Epithelial cell of esophagus (primary cell): ENCODE measurements at places on chromosomes 5 and 9.

DNA sequence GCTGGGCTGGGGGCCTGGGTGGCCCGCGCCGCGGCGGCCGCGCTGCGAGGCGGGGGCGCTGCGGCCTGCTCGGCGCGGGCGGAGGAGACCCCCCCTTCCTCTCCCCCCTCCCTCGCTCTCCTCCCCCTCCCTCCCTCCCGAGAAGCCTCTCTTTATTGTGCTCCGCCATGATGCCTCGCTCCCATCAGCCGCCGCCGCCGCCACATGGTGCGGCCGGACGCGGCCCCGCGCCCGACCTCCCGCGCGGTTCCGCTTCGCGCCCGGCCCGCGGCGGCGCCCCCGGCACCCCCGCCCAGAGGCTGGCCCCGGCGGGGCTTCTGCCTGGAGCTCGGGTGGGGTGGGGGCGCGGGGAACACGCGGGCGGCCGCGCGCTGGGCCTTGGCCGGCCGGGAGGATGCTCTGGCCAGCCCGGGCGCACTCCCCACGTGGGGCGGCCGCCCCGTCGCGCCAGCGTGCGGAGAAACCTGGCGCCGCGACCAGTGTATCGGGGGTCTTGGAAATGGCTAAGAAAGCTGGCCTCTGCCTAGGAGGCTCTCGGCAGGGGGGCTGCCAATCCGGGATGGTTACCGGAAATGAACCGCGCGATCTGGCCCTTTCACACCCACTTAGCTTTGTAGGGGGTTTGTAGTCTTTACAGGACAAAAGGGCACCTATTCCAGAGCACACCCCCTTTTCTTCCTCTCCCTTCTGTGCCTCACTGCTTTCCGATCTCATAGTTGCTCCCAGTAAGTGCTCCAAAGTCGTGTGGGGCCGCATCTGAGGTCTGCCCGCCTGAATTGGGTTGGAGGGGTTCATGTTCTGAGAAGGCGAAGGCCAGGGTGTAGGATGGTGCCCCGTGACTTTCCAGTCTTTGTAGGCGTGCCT is 1.0 kb downstream of the SET start:
- DNase-seq, result peak; percentile 33

DNA sequence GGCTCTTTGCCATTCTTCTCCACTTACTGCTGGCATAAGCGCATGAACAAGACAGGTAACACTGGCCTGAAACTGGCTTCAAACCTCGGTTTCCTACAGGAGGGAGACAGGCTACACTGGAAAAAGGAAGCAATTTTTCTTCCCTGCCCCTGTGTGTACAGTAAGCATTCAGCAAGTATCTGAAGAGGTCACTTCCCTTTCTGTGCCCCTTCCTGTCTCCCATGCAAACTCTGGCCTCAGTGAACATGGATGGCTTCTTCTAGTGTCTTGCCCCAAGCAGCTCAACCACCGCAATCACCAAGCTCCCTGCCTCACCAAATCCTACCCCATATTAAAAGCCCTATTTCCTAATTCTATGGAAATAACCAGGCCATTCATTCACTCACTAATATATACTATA is 42.4 kb downstream of the SERINC5 start:
- no peak for DNase-seq

- DNase-seq, result no peak
Observed at GRCh38 chr5:81922854-81923279, 49.0 kb upstream of the ATG10 start.

DNA sequence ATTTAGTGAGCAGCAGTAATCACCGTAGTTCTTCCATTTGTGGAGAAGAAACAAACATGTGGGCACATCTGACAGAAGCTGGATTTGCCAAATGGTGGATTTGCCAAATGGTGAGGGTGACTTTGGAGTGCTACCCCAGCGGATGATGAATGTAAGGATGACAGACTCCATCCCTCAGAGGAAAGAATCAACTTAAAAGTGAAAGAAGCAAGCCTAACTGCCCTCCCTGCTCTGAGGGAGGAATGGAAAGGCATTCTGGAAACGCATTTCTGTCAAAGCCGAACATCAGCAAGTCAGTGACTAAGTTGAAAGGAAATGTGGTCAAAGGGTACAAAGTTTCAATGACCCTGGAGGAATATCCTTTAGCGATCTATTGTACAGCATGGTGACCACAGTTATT is 143.5 kb downstream of the GPBP1 start:
- DNase-seq, result no peak

DNA sequence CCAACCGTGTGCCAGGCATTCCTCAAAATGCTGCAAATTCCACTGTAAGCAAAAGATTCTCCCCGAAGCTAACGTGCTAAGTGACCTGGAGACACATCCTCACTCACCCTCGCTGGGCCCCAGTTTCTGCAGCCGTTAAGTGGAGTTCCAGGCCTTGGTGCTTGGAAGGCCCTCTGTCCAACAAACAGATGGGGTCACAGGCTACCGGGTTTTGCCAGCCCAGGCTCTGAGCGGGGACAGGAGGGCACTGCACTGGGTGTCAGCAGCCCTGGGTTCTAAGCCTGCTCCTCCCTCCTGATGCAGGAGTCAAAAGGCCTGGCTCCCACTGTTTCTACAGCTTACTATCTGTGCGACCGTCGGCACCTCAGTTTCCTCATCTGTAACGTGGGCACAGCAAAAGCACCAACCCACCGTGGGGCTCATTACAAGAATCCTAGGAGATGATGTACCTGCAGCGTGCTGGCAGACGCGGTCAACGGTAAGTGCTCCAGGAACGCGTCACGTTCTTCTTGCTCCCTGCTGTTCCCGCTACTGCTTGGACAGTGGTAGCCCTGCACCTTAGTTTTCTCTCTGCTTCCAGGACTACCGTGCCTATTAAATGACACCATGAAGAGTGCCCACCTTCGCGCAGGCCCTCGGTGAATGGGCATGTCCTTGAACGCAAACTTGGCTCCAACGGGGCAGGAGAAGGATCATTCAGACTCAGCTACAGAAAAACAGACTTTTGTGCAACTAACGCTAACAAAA is 84.8 kb downstream of the ADAMTS2 start:
- DNase-seq, result no peak

DNA sequence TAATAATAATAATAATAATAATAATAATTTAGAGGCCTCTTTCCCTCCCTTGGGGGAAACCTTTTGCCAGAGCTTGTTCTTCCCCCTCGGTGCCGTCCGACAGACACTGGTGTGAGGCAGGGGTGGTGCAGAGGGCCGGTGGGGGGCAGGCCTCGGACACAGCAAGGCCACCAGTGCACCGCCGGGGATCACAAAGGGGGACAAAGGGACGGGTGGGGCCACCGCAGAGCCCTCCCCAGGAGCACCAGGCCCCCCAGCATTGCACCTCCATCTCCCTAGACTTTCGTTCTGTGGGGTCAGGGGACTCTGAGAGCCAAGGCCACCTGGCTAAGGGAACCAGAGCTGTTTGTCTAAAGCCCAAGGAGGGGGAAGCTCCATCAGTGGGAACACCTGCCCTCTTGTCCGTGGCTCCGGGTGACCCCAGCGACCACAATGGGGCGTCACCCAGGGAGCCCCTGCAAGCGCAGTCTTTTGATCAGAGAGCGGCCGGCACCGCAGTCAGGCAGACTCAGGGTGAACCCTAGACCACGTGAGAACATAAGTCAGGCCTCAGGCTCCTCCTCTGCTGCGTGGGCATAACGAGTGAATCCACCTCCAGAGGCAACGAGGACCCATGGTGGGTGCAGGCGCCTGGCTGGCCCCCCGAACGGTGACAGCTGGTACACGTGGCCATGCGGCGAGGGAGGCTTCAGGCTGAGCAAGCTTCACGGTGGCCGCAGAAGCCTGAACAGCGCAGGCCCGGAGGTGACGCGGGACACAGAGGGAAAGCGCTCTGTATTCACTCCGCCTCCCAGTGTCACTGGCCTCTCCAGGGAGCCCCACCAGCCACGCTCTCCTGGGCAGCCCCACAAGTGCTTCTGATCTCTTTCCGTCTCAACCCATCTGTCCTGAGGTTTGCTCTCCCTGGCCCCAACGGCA is 12.0 kb upstream of the QSOX2 start:
- no peak for DNase-seq
